ENCODE measurements at places on chromosomes 12 and 14.
A peak's percentile ranks its signal among the peaks of the same experiment; 100 is the strongest.

DNA sequence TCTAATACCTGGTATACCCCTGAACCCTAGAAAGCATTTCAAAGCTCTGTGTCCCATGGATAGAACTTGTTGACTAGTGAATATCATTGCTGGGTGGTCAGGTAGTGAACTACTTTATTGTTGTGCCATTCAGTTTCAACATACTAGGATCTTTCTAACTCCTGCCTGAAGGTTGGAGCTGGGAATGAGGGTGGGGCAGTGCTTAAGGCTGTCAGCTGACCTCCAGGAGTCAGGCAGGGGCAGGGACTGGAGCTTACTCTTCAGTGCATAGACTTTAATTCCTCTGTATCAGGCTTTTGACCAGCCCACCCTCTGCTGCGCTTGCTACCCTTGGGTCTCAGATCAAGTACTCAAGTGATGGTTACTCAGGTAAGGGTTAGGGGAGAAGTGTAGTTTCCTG lies 102.6 kb upstream of the RFX4 start:
- DNase-seq = no peak

GRCh38 chr14:62934439-62934838 lies 110.8 kb downstream of the KCNH5 start:
- DNase-seq = no peak

DNA sequence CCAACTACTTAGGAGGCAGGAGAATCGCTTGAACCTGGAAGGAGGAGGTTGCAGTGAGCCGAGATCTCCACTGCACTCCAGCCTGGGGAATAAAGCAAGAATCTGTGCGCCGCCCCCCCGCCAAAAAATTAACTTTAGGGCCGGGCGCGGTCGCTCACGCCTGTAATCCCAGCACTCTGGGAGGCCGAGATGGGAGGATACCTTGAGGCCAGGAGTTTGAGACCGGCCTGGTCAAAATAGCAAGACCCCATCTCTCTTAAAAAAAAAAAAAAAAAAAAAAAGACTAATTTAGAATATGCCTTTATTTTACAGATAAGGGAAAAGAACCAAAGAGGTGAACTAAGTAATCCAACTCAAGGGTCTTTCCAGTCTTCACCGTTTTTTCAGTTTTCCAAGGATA lies 1.2 kb downstream of the KANSL2 start:
- no peak for DNase-seq

DNA sequence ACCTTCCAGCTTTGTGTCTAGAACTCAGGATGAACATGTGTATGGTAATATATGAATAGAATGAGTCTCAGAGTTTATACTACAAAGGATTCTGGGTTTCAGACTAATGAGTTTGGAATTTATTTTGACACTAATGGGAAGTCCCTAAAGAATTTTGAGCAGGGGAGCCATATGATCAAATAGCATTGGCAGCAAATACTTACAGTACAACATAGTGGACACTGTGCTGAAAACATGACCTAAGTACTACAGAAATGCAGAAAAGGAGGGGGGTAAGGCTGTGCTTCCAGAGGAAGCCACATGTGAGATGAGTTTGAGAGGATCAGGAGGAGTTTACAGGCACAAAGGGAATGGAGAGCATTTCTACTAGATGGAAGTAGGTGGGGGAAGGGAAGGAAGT lies 225.8 kb downstream of the C12orf42 start:
- DNase-seq = no peak

GRCh38 chr14:88463318-88463717 lies 77.9 kb downstream of the SPATA7 start:
- peak; percentile 34 for DNase-seq

- DNase-seq = no peak
Measured at GRCh38 chr12:202081-202731, 11.8 kb downstream of the SLC6A12 start.

DNA sequence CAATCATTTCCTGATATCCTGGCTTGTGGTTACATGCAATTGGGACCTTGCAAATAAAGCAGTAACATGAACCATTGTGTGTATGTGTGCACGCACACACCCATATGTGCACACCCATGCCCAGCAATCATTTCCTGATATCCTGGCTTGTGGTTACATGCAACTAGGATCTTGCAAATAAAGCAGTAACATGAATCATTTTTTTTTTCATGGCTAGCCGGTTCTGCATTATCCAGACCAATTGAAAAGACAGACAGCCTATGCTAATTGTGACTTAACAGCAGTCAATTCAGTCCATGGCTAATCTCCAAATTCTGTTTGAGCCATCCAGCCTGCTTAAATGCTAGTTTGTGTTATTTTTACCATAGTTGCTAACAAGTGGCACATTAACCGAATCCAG lies 134.3 kb downstream of the TTC7B start:
- DNase-seq = no peak

- no peak for DNase-seq
Measured at GRCh38 chr12:116563262-116563661, 4.1 kb downstream of the MAP1LC3B2 start.

DNA sequence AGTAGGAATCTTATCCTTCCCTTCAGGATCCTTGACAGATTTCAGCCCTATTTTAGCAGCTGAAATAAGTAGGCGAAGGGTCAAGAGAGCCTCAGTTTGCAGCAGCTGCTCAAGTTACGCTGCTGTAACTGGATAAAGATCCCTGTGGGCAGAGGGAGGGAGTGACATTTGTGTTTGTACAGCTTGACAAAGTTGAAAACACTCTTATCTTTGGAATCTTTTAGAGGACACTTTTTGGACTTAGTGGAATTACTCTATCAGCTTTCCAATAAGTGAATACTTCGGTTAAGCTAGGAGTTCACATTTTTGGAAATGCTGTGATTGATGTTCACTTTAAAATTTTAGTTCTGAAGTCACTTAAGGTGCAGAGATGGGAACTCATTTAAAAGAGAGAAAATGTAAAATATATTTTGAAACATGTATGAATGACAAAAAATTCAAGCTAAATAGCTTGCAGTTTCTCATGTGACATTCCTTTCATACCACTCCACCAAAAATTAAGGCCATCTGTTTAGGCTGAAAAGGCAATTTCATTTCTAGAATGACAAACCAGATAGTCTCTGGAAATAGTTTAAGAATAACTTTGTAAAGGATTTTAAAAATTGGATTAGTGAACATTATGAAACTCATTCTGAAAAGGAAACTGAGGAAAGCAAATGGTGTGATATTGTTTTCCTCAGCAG lies 55.2 kb downstream of the SLC38A4 start:
- DNase-seq = no peak

GRCh38 chr12:28770322-28770721 lies 378.8 kb upstream of the FAR2 start:
- DNase-seq = no peak

DNA sequence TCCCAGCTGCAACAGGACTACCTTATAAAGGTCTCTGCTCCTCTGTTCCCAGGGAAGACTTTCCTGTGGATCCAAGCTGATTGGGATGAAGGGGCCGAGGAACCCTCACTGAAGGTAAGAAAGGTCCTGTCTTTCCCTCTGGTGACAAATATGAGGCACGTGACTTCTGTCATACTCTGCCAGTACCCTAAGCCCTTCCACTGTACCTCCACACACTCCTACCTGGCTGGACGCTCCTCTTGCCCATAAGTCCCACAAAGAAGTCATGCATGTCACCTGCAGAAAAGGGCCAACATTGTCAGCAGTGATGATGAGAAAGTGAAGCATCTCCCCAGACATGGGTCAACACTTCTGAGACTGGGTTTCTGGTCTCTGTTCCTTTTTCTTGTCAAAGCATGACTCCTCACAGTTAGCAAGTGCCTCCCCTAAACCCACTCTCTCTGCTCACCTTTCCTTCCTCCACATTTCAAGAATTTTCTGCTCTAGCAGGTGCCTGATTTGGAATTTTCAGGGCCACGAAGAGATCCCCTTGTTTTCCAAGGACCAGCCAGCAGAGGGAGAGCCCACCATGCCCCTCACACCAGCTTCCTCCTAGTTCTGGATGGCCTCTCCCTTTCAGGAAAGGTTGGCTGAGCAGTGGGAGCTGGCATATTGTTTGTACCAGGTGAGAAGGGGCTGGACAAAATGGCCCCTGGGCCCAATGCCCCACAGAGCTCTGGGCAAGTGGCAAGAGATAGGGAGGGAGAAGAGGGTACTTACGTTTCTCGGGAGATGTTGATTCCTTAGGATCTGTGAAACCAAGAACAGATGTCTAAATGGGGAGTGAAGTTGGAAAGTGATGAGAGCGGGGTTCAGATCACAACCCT lies 3.5 kb downstream of the TAC3 start:
- DNase-seq = no peak

- no peak for DNase-seq
Measured at GRCh38 chr14:50920482-50921230, 23.6 kb downstream of the PYGL start.

DNA sequence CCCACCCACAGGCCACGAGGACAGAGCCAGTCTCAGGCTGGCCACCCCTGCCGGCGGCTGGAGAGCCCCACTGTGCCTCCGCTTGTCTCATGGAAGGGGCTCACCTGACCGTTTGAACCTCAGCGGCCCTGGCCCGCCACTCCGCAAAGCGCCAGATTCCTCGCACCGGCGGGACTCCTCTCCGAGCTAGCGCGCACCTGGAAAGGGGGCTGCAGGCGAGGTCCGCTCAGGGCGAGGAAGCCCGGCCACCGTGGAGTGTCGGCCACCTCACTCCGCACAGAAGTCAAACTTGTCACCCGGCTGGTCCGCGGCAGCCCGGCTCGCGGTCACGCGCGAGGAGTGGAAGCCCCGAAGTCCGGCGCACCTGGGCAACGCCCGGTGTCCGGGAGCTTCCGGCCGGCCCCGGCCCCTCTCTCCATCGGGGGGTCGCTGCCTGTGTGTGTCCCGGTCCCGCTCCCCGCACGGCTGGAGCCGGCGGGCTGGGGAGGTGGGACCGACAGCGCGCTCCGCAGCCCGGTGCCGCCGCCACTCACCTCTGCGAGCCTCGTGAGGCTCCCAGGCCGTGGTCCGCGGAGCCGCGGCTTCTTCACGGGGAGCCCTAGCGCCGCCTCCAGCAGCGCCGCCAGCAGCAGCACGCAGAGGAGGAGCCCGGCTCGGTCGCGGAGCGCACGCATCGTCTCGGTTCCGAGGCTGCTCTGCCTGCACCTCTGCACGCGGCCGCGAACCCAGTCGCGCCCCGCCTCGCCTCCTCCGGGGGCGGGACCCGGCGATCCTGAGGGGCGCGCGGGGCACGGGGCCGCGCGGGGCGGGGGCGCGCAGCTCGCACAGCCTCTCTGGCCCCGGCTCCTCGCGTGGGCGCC lies at the start of gene ISM2:
TSS of gene ISM2 (minus strand) at position 697 of the 860 bp plus-strand sequence. CDS start at position 674, 23 bp downstream.
- DNase-seq = peak; percentile 68

DNA sequence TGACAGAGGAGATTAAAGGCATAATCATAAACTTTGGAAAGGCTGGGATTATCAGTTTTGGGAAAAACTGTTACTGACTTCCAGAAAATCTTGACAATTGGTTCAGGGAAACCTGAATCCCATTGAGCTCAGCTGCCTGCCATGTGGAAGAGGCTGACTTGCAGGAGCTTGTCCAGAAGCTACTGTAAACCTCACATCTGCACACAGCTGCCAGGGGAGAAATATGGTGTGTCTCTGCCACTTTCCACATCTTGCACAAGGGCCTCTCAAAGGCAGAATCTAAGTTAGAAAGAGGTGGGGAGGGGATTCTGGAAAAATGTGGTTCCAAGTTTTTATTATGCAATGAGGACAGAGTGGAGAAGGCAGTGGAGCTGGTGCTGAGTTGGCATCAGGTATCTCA lies 8.7 kb upstream of the BHLHE41 start:
- no peak for DNase-seq

- no peak for DNase-seq
Measured at GRCh38 chr12:65449400-65449799, 170.9 kb downstream of the MSRB3 start.

DNA sequence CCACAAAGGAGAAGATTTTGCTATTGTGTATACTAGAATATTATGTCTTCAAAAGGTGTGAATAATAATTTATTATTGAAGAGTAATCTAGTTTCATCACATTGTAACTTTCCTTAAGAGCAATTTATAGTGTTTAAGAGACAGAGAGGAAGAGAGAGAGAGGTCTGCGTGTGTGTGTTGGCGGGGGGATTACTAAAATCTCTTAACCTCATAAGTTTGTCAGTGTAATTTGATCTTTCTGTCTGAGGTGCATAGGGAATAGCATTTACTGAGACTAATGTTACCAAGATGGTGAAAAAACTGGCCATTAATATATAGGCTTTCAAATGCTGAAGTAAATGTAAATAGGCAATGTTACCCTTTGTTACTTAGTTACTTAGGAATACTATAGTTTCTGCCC lies 48.2 kb upstream of the BTG1 start:
- no peak for DNase-seq

DNA sequence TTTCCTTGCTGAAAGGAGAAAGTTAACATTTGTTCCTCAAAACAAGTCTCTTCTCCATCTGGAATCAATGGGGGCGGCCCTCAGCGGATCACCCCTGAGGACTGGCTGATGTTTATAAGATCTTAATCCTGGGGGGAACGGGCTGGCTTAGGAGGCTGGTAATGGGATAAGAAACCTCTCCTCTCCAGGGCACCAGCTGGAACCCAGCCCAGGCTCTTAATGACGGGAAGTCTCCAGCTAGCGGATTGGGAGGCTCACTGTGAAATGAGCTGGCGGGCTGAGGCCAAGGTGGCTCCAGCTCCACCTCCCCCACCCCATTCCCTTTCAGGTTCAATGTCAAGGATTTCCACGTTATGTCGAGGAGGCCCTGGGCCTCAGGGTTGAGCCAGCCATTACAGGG lies 1133.0 kb downstream of the VRK1 start:
- no peak for DNase-seq

GRCh38 chr12:61521258-61521657 lies 738.9 kb upstream of the USP15 start:
- DNase-seq = no peak

DNA sequence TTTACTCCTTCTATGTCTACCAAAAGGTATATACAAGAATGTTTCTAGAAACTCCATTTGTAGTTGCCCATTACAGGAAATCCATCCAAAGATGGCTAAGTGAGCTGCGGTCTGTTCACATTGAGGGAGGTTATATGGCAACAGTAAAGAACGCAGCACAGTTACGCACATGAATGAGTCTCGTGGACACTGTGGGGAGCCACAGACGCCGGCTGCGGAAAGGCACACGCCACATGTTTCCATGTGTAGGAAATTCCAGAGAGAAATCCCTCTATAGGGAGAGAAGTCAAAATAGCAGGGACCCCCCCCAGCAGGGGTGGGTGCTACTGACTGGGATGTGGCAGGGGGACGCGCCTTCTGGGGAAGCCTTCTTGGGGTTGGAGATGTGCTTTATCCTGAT lies 139.0 kb upstream of the NCOR2 start:
- no peak for DNase-seq

DNA sequence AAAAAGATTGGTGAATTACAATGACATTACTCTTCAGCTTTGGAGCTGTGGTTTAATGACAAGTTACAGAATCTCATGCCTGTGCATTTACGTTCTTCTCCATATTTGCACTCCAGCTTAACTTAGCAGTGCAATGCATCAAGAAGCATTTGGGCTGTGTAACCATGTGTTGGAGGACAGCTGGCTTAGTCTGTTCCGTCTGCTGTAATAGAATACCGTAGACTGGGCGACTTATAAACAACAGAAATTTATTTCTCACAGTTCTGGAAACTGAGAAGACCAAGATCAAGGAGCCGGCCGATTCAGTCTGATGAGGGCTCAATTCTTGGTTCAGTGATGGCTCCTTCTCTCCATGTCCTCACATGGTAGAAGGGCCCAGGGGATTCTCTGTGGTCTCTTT lies 943.5 kb downstream of the BCL11B start:
- no peak for DNase-seq

GRCh38 chr12:103688376-103689063 lies 101.4 kb downstream of the STAB2 start:
- no peak for DNase-seq
